ENCODE measurements at places on chromosomes 1 and 21.

GRCh38 chr1:75785320-75785982 is 605 bp upstream of the RABGGTB start:
- no peak for DNase-seq

- no peak for DNase-seq
These were observed 128.7 kb downstream of the ACTL8 start for GRCh38 chr1:17883662-17884395.

DNA sequence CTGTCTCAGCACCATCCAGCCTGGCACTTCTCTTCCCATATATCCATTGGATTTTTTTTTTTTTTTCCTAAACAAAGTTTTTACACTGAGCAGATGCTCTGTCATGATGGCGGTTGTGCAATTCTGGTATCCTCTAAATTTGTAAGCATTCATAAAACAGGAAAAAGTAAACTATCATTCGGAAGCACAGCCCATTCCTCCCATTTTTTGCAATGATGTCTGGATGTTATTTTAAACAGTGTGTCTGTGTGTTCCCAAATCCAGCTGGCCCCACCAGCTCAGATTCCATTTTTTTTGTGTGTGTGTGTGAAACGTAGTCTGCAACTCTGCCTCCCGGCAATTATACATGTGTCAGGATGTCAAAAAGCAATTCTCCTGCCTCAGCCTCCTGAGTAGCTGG is 33.5 kb downstream of the PDPN start:
- DNase-seq: no peak

DNA sequence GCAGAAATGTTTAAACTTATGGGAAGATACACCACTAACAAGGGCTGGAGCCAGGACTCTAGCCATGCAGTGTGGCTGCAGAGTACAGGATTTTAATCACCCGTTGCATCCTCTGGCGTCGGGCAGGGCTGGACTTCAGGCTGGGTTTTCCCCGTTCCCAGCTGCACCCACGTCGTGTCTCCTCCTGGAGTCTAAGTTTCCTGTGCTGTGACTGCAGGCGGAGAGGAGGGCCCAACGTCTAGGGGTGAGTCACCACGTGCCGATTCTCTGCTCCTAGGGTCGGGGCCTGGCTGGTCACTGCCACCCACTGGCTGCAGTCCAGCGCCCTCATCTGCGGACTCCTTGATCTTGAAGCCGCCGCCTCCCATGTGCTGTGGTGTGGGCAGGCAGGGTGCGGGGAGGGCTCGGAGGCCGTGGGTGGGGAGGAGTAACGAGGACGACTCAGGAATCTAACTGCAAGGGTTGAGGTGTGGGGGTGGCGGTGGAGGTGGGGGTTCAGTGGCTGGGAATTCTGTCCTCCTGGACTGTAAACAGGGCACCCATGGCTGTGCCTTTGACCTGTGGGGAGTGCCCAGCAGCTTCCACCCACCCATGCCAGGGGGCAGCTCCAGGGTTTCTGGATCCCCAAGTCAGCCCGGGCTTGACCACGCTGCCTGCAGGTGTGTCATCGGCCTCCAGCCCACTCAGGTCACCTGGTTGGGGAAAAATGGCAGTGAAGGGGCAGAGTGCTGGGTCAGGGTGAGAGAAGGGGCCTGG is 77.8 kb downstream of the ALPL start:
- DNase-seq: no peak

- DNase-seq: no peak
These were observed 116.1 kb downstream of the ATP5PO start for GRCh38 chr21:33799378-33800090.

DNA sequence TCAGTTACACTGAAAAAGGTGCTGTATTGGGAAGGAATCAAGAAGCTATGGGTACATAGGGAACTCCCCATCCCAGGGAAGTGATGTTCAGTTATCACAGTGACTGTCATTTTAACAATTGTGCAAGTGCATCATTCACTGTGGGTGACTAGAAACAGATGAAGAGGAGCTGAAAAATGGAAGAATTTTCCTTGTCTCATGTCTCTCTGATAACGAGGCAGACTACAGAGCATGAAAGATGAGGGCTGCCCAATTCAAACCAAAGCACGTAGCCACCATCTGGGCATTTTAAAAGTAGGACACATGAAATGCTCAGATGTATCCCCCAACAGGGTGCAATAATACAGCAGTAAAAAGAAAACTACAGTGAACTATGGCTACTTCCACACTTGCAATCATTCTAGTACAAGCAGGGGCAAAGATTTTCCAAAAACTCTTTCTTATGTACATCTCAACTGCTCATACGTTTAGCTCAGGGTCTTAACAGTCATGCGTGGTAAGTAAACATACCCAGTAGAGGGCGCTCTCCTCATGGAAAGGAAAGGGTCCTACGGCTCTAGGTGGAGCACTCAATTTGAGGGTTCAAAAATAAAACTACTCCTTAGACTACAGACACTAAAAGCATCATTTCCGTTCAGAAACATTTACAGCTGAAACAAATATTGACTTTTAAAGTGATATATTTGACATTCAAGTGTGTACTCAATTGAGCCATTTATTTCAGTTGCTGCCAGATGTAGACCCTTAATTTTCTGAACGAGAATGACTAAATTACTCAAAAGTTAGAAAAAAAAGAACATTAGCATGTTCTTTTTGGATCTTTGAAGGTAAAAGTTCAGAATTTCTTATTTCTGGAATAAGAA is 143.2 kb downstream of the KCTD3 start:
- no peak for DNase-seq

GRCh38 chr1:200386416-200386815 is 23.4 kb downstream of the ZNF281 start:
- DNase-seq: no peak

DNA sequence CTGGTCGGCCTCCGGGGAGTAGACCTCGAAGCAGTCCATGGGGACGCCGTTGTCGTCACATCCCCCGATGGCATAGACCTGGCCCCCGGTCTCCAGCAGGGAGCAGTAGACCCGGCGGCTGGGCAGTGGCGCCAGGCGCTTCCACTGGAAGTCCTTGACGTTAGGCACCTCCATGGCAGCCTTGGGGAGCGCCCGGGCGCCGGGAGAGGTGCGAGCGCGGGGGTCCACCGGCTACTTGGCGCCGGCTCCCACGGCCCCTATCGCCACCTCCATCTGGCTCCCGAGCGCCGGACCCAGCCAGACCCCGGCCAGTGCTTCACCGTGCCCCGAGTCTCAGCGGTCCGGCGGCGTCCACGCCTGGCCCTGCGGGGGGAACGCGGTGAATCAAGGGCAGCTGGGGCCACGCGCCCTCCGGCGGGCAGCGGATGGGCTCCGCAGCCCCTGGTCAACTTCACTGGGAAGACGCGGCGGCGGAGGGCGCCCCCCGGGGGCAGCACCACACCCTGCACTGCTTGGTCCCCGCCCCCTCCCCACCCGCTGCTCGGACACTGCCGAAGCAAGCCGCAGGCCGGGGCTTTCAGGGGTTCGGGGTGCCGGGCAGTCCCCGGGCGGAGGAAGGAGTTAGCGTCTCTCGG is 13.2 kb downstream of the KLHDC8A start:
- DNase-seq: no peak

- no peak for DNase-seq
These were observed 40.4 kb downstream of the RIMS3 start for GRCh38 chr1:40625076-40625475.

GRCh38 chr1:71908871-71909390 is 373.4 kb downstream of the NEGR1 start:
- no peak for DNase-seq

DNA sequence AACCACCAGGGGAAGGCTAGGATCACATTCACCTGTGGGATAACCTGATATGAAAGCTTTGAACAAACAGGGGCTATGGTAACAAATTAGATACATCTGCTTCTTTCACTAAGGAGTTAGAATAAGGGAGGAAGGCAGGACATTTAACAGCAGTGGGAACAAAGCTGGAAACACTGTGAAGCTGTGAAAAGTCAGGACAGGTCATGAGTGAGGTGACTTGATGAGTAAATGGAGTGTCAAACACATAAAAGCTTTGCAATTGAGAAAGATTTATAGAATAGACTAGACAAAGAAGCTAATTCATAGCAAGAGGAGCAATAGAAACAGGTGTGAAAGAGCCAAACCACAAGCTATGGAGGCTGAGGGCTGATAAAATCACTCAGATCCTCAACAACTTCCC is 110.0 kb downstream of the ASTN1 start:
- DNase-seq: no peak

DNA sequence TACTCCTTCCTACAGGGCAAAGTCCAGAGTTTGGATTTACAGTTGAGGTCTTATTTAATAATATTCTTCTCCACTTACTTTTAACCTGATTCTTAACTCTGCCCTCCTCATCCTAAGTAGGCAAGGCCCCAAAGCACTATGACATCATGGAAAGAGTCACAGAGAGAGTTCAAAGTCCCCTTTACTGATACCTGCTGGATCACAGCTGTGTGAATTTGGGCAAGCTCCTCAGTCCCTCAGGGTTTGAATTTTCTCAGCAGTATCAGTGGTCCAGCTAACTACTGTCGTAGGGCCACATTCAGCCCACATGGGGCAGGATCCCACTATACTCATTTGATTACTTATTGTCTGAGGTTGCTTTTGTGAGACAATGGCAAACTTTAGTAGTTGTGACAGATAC is 16.0 kb downstream of the TYW3 start:
- DNase-seq: no peak

DNA sequence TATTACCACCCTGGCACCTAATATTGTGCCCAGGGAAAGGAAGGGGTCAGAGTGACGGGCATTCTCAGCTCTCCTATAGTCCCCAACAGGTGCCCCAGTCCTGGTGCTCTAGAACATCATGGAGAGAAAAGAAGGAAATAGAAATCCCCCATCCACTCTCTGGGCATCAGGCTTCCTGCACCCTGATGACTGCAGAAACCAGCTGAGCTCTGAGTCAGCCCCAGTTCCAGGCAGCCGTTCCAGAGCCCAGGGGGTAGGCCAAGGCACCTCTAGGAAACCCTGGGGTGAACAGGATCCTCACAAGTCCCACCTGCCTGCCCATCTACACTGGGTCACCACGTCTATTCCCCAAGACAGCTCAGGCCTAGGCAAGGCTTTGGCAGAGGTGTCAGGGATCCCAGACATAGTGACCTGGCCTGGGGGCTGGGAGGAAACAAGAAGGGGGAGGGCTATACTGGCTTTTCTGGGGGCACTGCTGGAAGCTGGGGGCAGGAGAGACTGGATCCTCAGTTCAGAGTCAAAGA is 709 bp downstream of the NECTIN4 start:
- DNase-seq: no peak

- DNase-seq: no peak
These were observed 197.3 kb downstream of the ZBTB18 start for GRCh38 chr1:244248426-244248825.

GRCh38 chr21:44269090-44269489 is 7.4 kb upstream of the DNMT3L start:
- DNase-seq: no peak

GRCh38 chr1:70072231-70072751 is 133.1 kb downstream of the LRRC40 start:
- DNase-seq: no peak

GRCh38 chr1:48002142-48002541 is 5.0 kb upstream of the TRABD2B start:
- DNase-seq: no peak

- DNase-seq: no peak
These were observed 550 bp downstream of the ARHGEF16 start for GRCh38 chr1:3454811-3455618.

DNA sequence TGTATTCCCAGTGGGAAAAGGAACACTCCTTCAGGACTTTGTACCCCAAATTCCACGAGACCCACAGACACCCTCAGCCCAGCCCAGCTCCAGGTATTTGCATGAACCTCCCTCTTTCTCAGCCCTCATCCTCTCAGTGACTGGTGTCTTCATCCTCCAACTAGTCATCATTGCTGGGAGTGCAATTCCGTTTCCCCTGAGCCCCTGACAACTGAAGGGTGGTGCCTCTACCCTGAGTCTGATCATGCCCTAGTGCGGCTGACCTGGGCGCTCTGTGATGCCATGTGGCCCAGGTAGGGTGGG is 3.8 kb upstream of the ZNF692 start:
- no peak for DNase-seq

DNA sequence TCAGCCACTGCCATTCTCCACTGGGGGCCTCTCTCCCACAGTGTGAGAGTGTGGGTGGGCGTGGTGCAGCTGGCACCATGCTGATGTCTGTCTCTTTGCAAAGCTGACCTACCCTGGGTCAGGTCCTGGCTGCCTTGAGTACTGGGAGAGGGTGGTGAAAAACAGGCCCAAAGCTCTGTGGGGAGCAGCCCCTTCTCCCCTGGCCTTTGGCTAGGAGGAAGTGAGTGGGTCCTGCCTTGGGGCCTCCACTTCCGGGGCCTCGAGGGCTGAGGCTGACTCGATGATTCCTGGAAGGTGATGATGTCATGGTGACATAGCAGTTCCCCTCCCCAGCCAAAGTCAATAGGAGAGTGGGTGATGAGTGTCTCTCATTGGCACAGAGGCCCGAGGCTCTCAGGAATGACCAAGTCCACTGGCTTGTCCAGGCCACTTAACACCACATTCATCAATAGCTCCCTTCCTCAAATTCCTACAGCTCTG is 53.0 kb downstream of the IER5 start:
- no peak for DNase-seq

DNA sequence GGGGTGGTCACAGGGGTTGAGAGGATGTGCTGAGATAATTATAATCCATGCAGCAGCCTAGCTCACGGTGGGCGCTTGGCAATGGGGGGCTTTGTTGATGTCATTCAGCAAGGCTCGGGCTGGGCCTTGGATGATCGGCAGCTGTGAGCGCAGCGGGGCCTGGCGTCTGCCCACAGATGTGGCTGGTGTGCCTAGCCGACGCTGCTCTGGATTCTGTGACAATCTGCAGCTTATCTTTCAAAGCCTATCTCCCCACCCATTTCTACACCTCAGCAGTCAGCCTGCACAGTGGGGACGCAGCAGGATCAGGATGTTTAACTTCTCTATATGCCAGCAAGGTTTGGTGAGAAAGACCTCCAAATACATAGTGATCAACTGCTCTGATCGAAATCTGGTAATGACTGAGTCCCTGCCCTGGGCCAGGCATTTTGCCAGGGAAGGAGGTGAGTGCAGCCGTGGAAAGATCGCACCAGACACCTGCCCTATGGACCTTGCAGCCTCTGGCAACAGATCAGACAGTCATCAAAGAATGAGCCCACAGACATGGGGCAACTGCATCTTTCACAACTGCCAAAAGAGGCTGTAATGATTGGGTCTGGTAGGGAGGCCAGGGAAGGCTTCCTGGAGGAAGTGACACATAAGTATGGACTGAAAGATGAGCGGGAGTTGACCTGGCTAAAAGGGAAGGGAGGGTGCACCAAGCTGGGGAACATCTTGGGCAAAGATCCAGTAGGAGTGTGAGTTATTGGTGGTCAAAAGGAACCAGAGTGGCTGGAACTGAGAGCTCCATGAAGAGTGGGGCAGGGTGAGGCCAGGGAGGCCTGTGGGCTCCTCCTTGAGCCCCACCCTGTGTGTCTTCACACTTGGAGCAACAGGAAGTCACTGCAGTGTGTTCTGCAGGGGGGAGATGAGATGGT is 35.3 kb downstream of the EPHB2 start:
- no peak for DNase-seq
